ENCODE measurements at places on chromosomes 16 and 17. TPM values are rescaled to one million over a fixed set of nuclear protein-coding genes. Genes with fewer than 3 reads are reported as not detected.

The ZNF750 gene
- total RNA-seq = not detected

The EPX gene
- total RNA-seq = not detected

The HLF gene
- 56.6 TPM for total RNA-seq

The TEKT5 gene
- total RNA-seq = not detected

The SEPTIN1 gene
- 3.6 TPM for total RNA-seq

The TP53TG3F gene
- not detected for total RNA-seq

The BLTP2 gene
- 80.0 TPM for total RNA-seq

The TP53TG3D gene
- total RNA-seq = not detected

The CACNG3 gene
- not detected for total RNA-seq

The NEUROD2 gene
- total RNA-seq = not detected

The HOXB6 gene
- 0.84 TPM for total RNA-seq

The NPIPB2 gene
- total RNA-seq = 6.2 TPM

The AKAP1 gene
- 188 TPM for total RNA-seq

The SLC5A11 gene
- total RNA-seq = not detected

The MPHOSPH6 gene
- total RNA-seq = 11.0 TPM

The PPL gene
- 11.6 TPM for total RNA-seq

The MT1M gene
- 7.8 TPM for total RNA-seq

The CD7 gene
- 0.56 TPM for total RNA-seq

The EXOC3L1 gene
- total RNA-seq = 1.3 TPM

The CBFA2T3 gene
- total RNA-seq = 7.4 TPM

The ABCA9 gene
- 27.8 TPM for total RNA-seq

The CRISPLD2 gene
- total RNA-seq = 13.1 TPM

The SBK1 gene
- total RNA-seq = 1.2 TPM

The PITPNC1 gene
- 17.0 TPM for total RNA-seq

The GNG13 gene
- total RNA-seq = not detected

The ZNF385C gene
- total RNA-seq = 0.29 TPM

The HSD17B2 gene
- total RNA-seq = not detected

The ANKS3 gene
- 10.4 TPM for total RNA-seq

The MRPL28 gene
- total RNA-seq = 70.6 TPM

The TRPV3 gene
- 2.6 TPM for total RNA-seq

The PAGR1 gene
- 16.0 TPM for total RNA-seq

The AGRP gene
- total RNA-seq = not detected

The PTX4 gene
- total RNA-seq = not detected

The KCNJ16 gene
- total RNA-seq = not detected

The RPRML gene
- total RNA-seq = not detected

The GRAPL gene
- 0.76 TPM for total RNA-seq

The EVPLL gene
- total RNA-seq = not detected

The TTLL6 gene
- total RNA-seq = 0.06 TPM

The HIC1 gene
- 33.0 TPM for total RNA-seq

The TSPAN10 gene
- total RNA-seq = 0.31 TPM

The AATF gene
- 22.2 TPM for total RNA-seq

Data from right cardiac atrium (tissue), 5 donors.